Progenitor cell of endocrine pancreas (in vitro differentiated cells): ENCODE measurements at places on chromosomes 5 and 9.

DNA sequence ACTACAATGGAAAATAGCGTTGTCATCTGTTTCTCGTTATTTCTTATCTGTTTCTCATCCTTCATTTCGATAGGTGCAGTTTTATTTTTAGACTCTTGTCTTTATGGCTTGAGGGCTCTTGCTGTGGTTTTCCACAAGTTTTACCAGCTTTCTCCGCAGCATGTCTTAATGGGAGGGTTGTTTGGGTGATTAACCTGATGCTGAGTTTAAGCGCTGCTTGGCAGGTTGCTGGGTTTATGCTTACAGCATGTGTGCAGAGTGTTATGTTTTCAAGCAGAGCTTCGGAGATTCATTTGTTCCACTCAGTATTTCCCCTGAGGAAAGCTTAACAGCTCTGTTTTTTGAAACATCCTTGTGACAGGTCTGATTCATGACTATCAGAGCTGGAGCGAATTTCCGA is 154.0 kb downstream of the SLC12A2 start:
- no peak for DNase-seq

DNA sequence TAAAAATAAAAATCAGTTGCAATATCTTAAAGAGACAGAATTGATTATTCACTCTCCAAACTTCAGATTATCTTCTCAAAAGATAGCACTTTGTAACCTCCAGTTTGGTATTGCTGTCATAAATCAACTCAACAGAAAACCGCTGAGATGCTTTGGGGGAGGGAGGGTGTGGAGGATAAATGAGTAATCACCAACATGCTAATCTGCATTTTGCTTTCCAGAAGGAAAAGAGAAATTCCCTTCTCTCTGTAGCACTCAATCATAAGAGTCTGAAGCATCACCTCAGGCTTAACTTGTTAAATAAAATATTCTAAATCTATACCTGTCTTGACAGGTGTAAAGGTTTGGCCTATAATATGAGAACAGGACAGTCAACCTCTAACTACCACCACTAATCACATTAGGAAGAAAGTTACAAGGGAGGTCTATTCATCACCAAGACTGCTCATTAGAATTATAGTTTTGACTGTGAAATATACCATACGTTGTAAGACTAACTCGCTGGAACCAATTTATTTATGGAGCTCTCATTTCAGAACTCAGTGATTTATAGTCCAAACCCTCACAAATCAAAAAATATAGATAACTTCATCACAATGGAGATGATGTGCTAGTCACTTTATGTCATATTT is 89.0 kb downstream of the PIK3R1 start:
- DNase-seq, result no peak

GRCh38 chr5:126477294-126478117 is 54.3 kb downstream of the GRAMD2B start:
- DNase-seq, result no peak

GRCh38 chr5:151086905-151087360 is 6.1 kb upstream of the TNIP1 start:
- DNase-seq, result no peak

DNA sequence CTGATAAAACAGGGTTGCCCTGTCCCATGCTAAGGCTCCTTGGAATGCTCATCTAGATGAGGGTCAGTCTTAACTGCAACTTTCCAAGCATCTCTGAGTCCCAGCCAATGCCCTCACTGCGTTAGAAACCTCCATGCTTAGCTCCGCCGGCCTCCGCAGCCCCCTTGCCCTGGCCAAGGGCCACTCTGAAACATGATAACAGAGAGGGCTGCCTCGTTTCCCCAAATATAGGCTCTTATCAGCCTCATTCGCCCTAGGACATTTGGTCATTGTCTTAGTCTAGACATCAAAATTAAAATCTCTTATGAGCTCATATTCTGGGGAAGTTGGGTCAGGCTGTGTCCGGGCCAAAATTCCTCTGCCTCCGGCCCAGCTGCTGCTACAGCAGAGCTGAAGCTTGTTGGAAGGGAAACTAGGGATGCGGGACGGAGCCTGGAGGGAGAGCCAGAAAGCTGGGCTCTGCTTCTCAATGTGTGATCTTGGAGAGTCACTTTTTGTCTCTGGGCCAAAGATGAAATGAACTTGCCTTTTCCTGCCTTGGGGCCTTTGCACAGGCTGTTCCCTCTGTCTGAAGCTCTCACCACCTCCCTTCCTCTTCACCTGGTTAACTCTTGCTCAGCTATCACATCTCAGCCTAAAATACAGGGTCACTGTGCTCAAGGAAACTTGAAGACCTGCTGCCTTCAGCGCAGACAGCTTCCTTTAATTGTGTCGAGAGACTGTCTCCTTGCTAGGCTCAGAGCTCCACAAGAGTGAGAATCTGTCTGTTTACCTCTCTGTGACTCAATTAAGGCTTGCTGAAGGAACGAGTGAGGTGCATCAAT is 191.3 kb downstream of the RGS3 start:
- DNase-seq, result no peak

DNA sequence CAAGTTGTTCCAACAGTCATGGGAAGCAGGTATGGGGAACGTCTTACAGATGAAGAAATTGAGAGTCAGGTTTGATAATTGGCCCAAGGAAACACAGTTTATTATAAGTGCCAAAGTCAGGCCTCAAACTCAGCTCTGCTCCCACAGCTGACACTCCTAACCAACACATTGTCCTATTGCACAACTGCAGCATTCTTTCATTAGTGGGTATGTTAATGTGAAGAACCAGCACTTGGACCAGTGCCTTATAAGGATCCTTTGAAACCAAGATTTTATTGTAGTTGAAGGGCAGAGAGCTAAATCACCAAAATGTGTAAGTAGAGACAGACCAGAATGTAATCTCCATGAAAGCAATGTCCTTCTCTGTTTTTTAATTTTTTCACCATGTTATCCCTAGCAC is 56.1 kb downstream of the GRIA1 start:
- no peak for DNase-seq

GRCh38 chr5:53515988-53516387 is 35.6 kb downstream of the FST start:
- no peak for DNase-seq

- DNase-seq, result peak; percentile 28
Measured at GRCh38 chr9:91949392-91949945, 559 bp downstream of the ROR2 start.

GRCh38 chr9:120778758-120779157 is 14.5 kb downstream of the FBXW2 start:
- DNase-seq, result no peak

DNA sequence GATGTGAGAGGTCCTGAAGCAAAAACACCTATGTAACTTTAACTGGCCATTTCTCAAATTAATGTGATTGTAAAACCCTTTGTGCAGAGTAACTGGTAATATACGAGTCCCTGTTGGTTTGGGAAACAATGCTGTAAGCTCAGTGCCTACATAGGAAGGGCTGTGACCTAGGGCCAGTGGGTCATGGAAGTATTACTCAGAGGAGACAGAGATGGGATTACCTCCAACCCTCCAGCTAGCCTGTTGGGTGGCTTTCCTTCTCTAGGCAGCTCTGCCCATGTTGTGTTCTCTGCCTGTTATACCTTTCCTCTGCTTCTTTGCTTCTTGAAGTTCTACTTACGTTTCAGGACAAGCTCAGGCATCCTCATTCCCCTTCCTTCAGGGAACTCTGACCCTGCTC is 294.8 kb upstream of the RFX3 start:
- DNase-seq, result no peak

- DNase-seq, result no peak
Measured at GRCh38 chr9:85157772-85158171, 488.2 kb downstream of the NTRK2 start.

- no peak for DNase-seq
Measured at GRCh38 chr9:131434673-131435072, 40.8 kb downstream of the PRRC2B start.

DNA sequence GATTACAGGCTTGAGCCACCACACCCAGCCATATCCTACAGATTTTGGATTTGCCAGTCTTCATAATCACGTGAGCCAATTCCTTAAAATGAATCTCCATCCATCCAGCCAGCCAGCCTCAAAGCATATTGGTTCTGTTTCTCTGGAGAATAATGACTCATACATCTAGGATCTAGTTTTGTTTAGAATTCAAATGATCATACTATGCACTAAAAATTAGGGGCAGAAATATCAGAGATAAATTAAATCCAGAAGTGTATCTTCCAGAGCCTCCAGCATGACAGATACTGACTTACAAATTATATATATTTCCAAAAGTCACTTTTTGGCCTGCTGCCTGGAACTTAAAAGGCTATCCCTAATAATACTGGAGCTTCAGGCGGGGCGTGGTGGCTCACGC is 119.1 kb upstream of the NR5A1 start:
- no peak for DNase-seq

GRCh38 chr5:142811866-142812557 is 41.8 kb downstream of the ARHGAP26 start:
- no peak for DNase-seq

DNA sequence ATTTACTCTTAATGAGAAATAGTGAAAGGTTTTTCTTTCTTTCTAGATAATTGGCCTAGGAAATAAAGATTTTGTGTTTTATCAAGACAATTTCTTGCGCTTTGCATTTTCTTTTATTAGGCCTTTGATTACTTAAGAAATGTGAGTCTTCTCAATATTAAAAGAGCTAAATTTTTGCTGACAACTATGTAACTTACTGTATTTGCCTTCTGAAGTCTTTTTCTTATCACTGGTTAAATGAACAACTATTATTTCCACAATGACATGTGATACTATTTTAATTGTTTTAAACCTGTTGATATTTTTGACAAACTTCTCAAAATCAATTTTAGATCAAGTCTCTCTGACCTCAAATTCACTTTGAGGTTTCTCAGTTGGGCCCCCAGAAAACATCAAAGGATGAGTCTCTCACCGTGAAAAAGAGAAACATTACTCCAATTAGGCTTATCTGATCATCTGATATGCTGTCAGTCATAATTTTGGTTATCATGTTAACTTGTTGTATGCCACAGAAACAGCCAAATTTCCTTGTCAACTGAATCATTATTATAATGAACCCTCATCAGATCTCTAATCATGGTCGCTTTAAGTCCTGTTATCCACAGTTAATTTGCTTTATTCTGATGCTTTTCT is 48.8 kb downstream of the RAPGEF1 start:
- DNase-seq, result no peak

GRCh38 chr5:1892211-1892610 is 9.5 kb upstream of the IRX4 start:
- DNase-seq, result no peak

DNA sequence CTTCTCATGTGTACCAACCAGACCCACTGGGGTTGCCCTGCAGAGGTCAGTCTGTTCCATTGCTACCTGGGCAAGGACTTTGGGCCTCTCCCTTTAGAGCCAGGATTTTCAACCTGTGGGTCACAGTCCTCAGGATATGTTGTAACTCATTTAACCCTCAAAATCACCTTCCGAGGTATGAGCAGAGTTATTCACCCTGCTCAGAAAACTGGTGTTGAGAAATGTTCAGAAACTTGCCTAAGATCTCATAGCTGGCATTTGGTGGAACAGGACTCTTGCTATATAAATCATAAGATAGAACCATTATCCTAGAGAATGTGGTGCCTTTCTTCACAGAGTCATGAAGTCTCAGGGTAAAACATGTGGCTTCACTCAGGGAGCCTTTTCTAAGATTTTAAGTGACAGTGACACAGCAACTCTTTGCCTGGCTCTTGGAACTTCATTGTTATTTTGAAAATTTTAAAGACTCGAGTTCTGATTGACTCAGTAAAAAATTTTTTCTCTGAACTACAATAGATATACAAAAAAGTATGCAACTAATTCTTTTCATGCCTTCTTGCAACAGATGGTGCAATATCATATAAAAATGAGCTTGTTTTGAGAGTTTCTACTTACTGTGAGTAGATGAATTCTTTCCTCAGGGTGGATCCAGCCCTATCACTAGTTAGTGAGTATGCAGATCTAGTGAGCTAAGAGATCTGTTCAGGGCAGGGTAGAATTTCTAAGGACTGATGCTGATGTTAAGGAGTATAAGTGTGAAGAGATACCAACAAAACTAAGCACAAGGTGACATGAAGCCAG is 29.5 kb downstream of the CAST start:
- no peak for DNase-seq

- no peak for DNase-seq
Measured at GRCh38 chr9:75161116-75161857, 73.0 kb downstream of the OSTF1 start.

DNA sequence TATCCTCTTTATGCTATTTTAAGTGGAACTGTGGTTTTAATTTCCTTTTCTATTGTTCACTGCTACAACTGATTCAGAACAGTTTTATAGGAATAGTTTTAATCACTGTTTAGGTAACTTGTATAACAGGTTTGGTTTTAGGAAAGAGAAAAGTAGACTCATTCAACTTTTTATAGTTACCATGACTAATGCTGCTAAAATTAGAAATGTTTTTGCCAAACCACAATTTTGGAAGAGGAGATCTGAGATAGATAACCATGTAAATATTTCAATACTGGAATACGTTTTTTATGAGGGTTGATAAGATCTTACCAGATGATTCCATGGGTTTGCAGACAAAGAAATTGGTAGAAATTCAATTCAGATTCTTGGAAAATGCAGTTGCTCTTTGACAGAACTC is 404.6 kb upstream of the ARRDC3 start:
- DNase-seq, result no peak

- no peak for DNase-seq
Measured at GRCh38 chr5:89106480-89106879, 223.5 kb upstream of the MEF2C start.

DNA sequence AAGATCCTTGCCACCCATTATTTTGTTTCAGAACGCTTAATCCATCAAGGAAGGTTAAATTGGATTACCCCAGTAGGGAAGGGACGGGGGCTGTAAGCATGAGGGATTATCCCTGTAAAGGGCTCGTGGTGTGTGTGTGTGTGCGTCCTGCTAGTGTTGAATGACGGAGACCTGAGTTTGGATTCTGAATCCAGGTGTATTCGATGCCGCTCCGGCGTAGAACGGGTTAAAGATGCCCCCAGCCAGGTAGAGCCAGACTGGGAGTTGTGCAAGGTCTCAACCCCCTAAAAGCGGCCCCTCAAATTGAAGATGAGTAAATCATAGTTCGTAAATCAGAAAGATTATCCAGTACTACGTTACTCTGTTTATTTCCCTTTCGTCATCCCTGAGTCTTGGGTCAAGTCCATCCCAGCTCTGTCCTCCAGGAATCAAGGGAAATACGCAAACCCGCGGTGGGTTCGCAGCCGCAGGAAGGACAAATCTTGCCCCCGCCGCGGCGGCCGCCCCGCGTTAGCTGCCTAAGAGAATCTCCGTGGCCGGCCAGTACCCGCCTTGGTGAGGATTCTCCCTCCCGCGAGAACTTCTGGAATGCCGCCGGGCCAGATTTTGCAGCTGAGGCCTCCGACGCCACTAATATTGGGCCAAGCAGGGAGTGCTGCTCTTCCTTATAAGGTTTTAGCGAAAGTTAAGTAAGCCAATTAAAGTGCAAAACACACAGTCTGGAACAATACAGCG is 586 bp upstream of the MTAP start:
- DNase-seq, result peak; percentile 61

DNA sequence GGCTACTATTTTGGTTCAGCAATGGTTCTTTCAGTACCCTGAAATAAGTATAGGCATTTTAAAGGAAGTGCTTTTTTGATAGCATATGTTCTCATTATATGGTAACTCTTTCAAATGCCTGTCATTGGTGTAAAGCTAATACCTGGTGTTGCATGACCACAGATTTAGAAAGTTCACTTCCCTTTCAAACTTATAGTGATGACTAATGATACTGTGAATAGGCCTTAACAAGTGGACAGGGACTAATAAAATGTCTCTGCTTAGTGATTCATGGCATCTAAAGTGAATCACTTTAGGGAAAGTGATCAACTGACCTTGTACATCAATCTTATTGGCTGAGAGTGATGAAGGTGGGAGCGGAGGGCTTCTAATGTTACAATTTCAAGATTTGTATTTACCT is 21.6 kb downstream of the MRPL22 start:
- DNase-seq, result no peak

GRCh38 chr9:136232969-136233368 is 12.6 kb downstream of the QSOX2 start:
- DNase-seq, result no peak
